PC-9 (cell line): ENCODE measurements at places on chromosomes 2 and 18. TPM values are rescaled to one million over a fixed set of nuclear protein-coding genes. Genes with fewer than 3 reads are reported as not detected.

DNA sequence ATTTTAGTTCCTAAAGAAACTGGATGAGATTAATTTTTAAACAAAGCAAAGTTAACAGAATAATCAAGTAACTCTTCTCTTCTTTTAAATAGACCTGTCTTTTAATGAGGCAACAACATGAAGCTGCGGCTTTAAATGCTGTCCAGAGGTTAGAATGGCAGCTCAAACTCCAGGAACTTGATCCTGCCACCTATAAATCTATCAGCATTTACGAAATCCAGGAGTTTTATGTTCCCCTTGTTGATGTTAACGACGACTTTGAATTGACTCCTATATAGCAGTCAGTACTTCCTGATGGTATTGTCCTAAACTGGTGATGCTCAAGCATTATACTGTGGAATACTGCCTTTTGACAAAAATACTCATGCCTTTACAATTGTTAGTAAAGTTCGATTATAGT, 53.7 kb upstream of the TWSG1 start:
- no peak for DNase-seq
- no peak overlapping the region for H3K4me3 ChIP-seq

GRCh38 chr2:51025906-51026555, 5.9 kb downstream of the NRXN1 start:
- no peaks in the 10 kb centered on the region for H3K4me1 ChIP-seq
- H3K4me3 ChIP-seq = no peak overlapping the region

GRCh38 chr18:23689031-23689615, at the start of gene LAMA3:
Gene LAMA3, plus strand, starts transcription at chr18:23689453. Its CDS starts 231 bp downstream, at chr18:23689684.
- peak; percentile 53 for DNase-seq
- no peak within 1 kb of the TSS for H3K27ac ChIP-seq
- peaks cover 20% of the 10 kb centered on the region for H3K4me1 ChIP-seq
- no peaks in the 10 kb centered on the region for H3K36me3 ChIP-seq

DNA sequence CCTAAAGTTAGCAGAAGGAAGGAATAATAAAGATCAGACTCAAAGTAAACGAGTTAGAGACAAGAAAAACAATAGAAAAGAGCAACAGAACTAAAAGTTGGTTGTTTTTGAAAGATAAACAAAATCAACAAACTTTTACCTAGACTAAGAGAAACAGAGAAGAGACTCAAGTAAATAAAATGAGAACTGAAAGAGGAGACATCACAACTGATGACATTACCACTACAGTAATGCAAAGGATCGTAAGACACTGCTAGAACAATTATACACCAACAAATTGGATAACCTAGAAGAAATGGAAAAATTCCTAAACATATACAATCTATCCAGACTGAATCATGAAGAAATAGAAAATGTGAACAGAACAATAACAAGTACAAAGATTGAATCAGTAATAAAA, 139.3 kb downstream of the CD226 start:
- H3K27ac ChIP-seq = no peak overlapping the region
- no peak for DNase-seq
- no peaks in the 10 kb centered on the region for H3K4me1 ChIP-seq
- H3K4me3 ChIP-seq = no peak overlapping the region

GRCh38 chr2:178810422-178810821, 3.2 kb upstream of the TTN start:
- no peak overlapping the region for H3K27ac ChIP-seq
- H3K36me3 ChIP-seq = no peaks in the 10 kb centered on the region
- H3K4me1 ChIP-seq = no peaks in the 10 kb centered on the region
- H3K27me3 ChIP-seq = no peaks in the 10 kb centered on the region

DNA sequence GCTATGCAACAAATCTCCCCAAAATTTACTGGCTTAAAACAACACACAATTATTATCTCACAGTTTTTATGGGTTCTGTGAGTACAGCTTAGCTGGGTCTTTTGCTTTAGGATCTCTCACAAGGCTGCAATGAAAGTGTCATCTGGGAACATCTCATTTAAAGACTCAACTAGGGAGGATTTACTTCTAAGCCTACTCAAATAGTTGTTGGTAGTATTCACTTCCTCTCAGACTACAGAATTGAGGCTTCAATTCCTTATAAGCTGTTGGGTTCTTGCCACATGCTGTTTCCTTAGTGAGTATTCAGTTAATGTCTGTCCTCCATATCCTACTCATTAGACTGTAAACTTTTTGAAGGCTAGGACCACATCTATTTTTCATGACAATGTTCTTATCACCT, 72.3 kb downstream of the MDH1 start:
- no peak overlapping the region for H3K4me3 ChIP-seq
- no peaks in the 10 kb centered on the region for H3K27me3 ChIP-seq
- no peak for DNase-seq
- no peaks in the 10 kb centered on the region for H3K36me3 ChIP-seq
- no peak overlapping the region for H3K27ac ChIP-seq

GRCh38 chr2:127063701-127064590, 43.0 kb downstream of the BIN1 start:
- peaks cover 32% of the 10 kb centered on the region for H3K4me1 ChIP-seq
- DNase-seq = no peak
- no peak overlapping the region for H3K4me3 ChIP-seq
- peak overlapping the region; percentile 73 for H3K27ac ChIP-seq

GRCh38 chr2:149421791-149422190, 91.4 kb downstream of the LYPD6 start:
- no peaks in the 10 kb centered on the region for H3K36me3 ChIP-seq
- H3K27ac ChIP-seq = peak overlapping the region; percentile 70
- no peaks in the 10 kb centered on the region for H3K27me3 ChIP-seq
- no peak overlapping the region for H3K4me3 ChIP-seq
- DNase-seq = no peak
- peaks cover 27% of the 10 kb centered on the region for H3K4me1 ChIP-seq

- peaks cover 13% of the 10 kb centered on the region; the same call in 1 of the 2 replicates for H3K27me3 ChIP-seq
- no peak overlapping the region for H3K4me3 ChIP-seq
- H3K4me1 ChIP-seq = no peaks in the 10 kb centered on the region
- DNase-seq = no peak
- no peaks in the 10 kb centered on the region for H3K36me3 ChIP-seq
- H3K27ac ChIP-seq = no peak overlapping the region
These were observed 56.0 kb downstream of the CELF4 start for GRCh38 chr18:37509600-37509999.

DNA sequence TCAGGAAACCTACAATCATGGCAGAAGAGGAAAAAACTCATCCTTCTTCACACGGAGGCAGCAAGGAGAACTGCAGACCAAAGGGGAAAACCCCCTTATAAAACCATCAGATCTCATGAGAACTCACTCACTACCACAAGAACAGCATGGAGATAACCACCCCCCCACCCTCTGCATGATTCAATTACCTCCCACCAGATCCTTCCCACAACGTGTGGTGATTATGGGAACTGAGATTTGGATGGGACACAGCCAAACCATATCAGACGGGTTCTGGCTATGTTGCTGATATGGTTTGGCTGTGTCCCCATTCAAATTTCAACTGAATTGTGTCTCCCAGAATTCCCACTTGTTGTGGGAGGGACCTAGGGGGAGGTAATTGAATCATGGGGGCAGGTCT, 28.7 kb upstream of the CCDC150 start:
- no peaks in the 10 kb centered on the region for H3K36me3 ChIP-seq
- H3K4me1 ChIP-seq = peaks cover 6% of the 10 kb centered on the region; the same call in 1 of the 2 replicates
- no peak overlapping the region for H3K27ac ChIP-seq
- H3K4me3 ChIP-seq = no peak overlapping the region
- no peaks in the 10 kb centered on the region for H3K27me3 ChIP-seq

DNA sequence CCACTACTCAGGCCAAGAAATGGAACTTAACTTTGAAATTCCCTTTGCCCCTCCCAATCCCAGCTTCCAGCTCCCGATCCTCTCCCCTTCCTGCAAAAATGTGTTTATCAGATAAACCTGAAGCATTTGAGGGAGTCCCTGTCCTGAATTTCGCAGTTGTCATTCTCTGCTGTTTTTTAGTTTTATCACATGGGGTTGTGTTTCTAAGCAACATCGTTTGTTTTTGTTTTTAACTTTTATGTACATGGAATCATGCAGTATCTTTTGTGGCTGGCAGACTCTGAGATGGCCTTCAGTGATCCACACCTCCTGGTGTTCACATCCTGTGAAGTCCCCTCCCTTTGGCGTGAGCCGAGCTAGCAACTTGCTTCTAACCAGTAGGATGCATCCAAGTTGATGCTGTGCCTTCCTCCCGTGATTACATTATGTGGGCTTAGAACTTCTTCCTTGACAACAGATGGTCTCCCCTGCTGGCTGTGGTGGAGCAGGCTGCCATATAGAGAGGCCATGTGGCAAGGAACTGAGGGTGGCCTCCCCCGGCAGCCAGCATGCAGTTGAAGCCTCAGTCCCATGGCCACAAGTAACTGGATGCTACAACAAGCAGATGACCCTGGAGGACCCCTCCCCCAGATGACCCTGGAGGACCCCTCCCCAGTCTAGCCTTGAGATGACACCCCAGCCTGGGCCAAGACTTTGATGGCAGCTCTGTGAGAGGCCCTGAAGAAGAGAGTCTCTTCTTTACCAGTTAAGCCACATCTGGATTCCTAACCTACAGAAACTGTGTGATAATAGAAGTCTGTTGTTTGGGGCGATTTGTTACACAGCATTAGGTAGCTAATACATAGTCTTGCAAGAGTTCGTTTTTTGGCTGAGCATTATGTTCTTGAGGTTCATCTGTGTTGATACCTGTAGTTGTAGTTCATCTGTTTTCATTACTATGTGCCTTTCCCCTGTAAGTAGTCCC, 27.7 kb downstream of the SH3BP4 start:
- DNase-seq = peak; percentile 43
- peak overlapping the region; percentile 96 for H3K27ac ChIP-seq
- H3K4me1 ChIP-seq = peaks cover 70% of the 10 kb centered on the region
- no peaks in the 10 kb centered on the region for H3K27me3 ChIP-seq
- no peak overlapping the region; the same call in 1 of the 2 replicates for H3K4me3 ChIP-seq
- H3K36me3 ChIP-seq = peaks cover 24% of the 10 kb centered on the region

DNA sequence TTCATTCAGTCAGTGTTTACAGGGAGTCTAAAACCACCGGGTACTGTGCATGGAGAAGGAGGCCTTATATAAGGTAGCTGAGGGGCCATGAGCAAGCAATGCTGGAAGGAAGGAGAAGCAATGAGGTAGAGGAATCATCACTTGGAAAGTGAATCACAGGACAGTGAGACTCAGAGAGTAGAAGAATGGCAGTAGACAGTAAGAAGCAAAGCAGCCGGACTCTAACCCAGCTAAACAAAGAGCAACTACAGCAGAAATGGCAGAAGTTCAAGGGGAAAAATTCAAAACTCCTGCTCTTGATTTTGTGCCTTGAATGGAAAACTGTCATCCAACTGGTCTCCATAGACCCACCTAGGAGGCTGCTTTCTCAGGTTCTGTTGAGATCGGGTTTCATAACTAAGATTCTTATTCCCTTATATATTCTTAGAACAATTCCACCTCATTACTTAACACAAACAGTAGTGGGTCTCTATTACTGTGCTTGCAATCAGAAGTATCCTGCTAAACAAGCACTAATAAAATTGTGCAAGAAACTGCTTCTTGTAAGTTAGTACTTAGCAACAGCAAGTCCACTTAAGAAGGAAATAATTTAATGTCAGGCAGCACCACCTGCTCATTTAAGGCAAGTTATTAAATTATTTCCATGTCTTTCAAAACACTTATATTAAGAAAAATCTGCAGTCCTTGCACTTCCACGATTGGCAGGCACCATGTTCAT, 68.0 kb downstream of the RBMS1 start:
- no peak for DNase-seq
- H3K27ac ChIP-seq = no peak overlapping the region
- H3K27me3 ChIP-seq = no peaks in the 10 kb centered on the region
- no peak overlapping the region for H3K4me3 ChIP-seq

DNA sequence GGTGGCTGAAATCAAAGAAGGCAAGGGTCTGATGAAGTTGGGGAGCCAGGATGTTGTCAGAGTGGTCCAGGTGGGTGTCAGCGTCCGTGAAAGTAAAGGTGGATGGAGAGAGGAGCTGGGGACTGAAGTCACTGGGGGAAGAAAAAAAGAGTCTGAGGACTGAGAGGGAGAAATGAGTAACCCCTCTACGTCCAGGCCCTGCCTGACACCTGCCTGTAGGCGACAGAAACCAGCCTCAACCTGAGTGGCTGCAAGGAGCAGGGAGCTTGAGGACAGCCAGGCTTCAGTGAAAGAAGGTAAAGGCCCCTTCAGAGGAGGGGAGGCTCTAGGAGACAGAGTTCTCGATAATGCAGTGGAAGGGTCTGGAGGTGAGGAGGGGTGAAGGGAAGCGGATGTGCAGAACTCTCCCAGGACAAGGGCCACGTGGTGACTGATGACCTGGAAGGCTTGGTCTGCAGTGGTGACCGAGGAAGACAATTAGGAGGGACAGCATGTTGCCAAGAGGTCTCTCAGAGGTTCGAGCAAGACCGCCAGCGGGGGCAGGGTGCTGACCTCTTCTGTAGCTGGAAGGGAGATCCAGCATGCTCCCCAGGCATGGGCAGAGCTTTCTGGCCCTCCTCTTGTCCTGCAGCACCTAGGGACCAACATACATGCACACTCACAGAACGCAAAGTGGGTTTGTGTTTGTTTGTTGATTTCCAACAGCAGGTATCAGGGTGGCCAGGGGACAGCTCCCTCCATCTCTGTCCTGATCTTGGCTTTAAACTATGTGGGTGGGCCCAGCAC, 86.6 kb upstream of the TMEM247 start:
- no peak overlapping the region for H3K4me3 ChIP-seq
- DNase-seq = no peak
- no peaks in the 10 kb centered on the region for H3K27me3 ChIP-seq
- H3K4me1 ChIP-seq = peaks cover 5% of the 10 kb centered on the region; the same call in 1 of the 2 replicates
- no peak overlapping the region for H3K27ac ChIP-seq

- no peak overlapping the region for H3K27ac ChIP-seq
- no peak overlapping the region for H3K4me3 ChIP-seq
- no peaks in the 10 kb centered on the region for H3K27me3 ChIP-seq
- peak; percentile 55 for DNase-seq
- peaks cover 30% of the 10 kb centered on the region for H3K4me1 ChIP-seq
These were observed 135.8 kb downstream of the HDAC4 start for GRCh38 chr2:239264838-239265651.

- no peak overlapping the region for H3K4me3 ChIP-seq
- H3K27me3 ChIP-seq = no peaks in the 10 kb centered on the region
- no peaks in the 10 kb centered on the region for H3K36me3 ChIP-seq
- no peak overlapping the region for H3K27ac ChIP-seq
- DNase-seq = no peak
These were observed 1963.9 kb upstream of the LRRTM1 start for GRCh38 chr2:82268446-82268845.

Gene C2orf78
- not detected in 2 replicates for total RNA-seq

Gene ARHGAP25
- not detected in 2 replicates for total RNA-seq

Gene GPC1
- 302 and 319 TPM in 2 replicates for total RNA-seq

Gene MALL
- 28.1 and 32.4 TPM in 2 replicates for total RNA-seq

Gene CAPN14
- 0.35 TPM in 2 replicates for total RNA-seq
